ENCODE measurements at places on chromosomes 11 and 22.

GRCh38 chr11:74086242-74086884 is 77.5 kb upstream of the UCP3 start:
- no peaks in the 10 kb centered on the region for H3K27me3 ChIP-seq
- H3K4me3 ChIP-seq, result no peak overlapping the region
- no peak for DNase-seq
- H3K27ac ChIP-seq, result no peak overlapping the region

- peaks cover 7% of the 10 kb centered on the region for H3K27me3 ChIP-seq
- no peaks in the 10 kb centered on the region for H3K36me3 ChIP-seq
- DNase-seq, result no peak
- H3K27ac ChIP-seq, result no peak overlapping the region
- H3K4me1 ChIP-seq, result no peaks in the 10 kb centered on the region
- H3K4me3 ChIP-seq, result no peak overlapping the region
These were observed 122.6 kb downstream of the MICAL2 start for GRCh38 chr11:12232817-12233601.

DNA sequence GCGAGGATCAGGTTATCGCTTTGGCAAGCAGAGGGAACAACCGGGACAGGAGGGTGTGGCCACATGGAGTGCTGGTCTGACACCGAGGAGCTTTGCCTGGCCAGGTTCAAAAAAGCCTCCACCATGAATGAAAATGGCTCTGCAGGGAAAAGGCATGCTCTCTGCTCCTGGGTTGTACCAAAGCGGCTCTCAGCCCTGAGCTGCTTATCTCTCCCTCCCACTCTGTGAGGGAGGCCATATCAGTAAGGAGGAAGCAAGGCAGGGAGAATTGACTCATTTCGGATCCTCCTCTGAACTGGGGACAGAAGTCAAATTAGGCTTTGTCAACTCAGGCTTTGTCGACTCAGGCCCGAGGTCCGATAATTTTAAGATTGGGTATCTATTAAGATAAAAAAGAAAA is 82.9 kb upstream of the CRTAM start:
- H3K27me3 ChIP-seq, result no peaks in the 10 kb centered on the region
- H3K27ac ChIP-seq, result no peak overlapping the region
- no peak for DNase-seq
- H3K36me3 ChIP-seq, result no peaks in the 10 kb centered on the region

DNA sequence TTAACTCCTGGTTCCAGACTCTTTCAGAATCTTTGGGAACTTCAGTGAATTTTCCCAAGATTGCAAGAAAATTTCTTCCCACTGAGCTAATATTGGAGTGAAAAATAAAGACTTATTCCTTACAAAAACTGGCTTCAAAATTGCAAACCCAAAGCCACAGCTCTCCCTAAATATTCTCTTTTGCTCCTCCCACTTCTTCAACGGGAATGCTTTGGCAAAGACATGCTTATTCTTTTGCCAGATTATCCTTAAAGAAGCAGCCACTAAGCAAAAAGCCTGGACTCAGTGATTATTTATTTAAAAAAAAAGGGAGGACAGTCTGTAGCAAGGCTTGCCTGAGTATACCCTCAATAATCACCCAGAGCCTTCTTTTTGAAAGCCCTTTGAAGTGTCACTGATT is 902.4 kb upstream of the CCDC90B start:
- no peak overlapping the region for H3K4me3 ChIP-seq
- no peaks in the 10 kb centered on the region for H3K36me3 ChIP-seq
- H3K27me3 ChIP-seq, result no peaks in the 10 kb centered on the region
- H3K27ac ChIP-seq, result no peak overlapping the region

DNA sequence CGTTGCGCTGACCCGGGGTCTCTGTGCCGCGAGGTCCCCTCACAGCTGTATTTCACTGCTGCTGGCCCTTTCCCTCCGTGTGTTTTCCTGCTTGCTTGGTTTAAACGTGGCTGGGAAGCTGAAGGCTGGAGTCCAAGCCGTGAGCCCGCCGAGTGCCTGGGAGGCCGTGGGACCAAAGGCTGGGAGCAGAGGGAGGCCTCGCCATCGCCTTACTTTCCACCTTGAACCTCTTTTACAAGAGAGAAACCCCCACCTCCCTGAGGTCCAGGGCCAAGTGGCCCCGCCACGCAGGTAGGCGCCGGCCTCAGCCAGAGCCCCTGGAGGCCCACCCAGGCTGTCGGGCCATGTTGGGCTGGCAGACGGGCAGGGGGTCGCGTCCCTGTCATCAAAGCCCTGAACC is 411.6 kb downstream of the TBC1D22A start:
- peaks cover 39% of the 10 kb centered on the region for H3K36me3 ChIP-seq
- H3K27ac ChIP-seq, result no peak overlapping the region
- H3K4me3 ChIP-seq, result no peak overlapping the region
- H3K4me1 ChIP-seq, result peaks cover 2% of the 10 kb centered on the region

- no peak for DNase-seq
- peak overlapping the region; percentile 85 for H3K4me3 ChIP-seq
- peaks cover 75% of the 10 kb centered on the region for H3K4me1 ChIP-seq
- peaks cover 29% of the 10 kb centered on the region for H3K36me3 ChIP-seq
These were observed 57.0 kb downstream of the MYH9 start for GRCh38 chr22:36330655-36331305.

DNA sequence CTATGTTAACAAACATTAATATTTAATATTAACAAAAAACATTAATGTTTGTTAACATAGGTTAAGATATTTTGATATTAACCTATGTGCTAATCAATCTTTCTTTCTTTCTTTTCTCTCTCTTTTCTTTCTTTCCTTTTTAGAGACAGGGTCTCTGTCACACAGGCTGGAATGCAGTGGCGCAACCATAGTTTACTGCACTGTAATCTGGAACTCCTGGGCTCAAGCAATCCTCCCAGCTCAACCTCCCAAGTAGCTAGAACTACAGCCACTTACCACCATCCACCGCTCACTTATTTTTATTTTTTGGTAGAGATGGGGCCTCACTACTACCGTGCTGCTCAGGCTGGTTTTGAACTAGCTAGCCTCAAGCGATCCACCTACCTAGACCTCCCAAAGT is 13.2 kb downstream of the SIK3 start:
- H3K36me3 ChIP-seq, result peaks cover 5% of the 10 kb centered on the region
- no peak overlapping the region for H3K4me3 ChIP-seq
- H3K27me3 ChIP-seq, result no peaks in the 10 kb centered on the region
- peaks cover 35% of the 10 kb centered on the region for H3K4me1 ChIP-seq

DNA sequence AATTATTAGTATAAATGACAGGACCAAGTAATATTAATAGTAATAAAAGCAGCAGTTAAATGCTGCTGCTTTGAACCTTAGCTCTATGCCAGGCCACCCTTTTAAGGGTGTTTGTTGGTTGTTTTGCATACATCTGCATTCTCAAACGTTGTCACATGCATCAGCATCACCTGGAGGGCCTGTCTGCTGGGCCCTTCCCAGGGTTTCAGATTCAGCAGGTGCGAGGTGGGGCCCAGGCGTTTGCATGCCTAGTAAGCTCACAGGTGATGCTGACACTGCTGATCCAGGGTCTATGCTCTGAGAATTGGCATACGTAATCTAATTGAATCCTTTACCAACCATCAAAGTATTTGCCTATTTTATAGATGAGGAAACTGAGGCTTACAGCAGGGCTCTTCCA is 246.5 kb downstream of the CADM1 start:
- no peaks in the 10 kb centered on the region for H3K27me3 ChIP-seq
- peaks cover 14% of the 10 kb centered on the region for H3K4me1 ChIP-seq
- DNase-seq, result no peak
- peaks cover 2% of the 10 kb centered on the region for H3K36me3 ChIP-seq
- H3K27ac ChIP-seq, result peak overlapping the region; percentile 91
- H3K4me3 ChIP-seq, result no peak overlapping the region

GRCh38 chr11:66172146-66172545 is 96.3 kb upstream of the RAB1B start:
- no peak overlapping the region for H3K27ac ChIP-seq
- H3K36me3 ChIP-seq, result peaks cover 19% of the 10 kb centered on the region
- no peak for DNase-seq

DNA sequence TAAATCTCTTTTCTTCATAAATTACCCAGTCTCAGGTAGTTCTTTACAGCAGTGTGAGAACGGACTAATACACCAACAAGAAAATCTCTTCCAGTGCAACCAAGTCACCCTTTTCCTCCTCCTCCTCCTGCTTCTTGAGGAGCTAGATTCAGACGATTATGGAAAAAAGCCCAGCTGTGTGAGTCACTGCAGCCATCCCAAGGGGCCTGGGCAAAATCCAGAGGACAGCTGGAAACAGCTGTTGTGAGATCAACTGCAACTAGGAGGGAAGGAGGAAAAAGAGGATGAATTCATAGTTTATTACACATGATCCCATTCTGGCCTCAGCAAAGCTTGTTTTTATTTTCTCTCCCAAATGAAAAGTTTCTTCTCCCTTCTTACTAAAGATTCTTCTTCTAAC is 32.9 kb downstream of the RBFOX2 start:
- DNase-seq, result no peak
- no peak overlapping the region for H3K27ac ChIP-seq
- peaks cover 17% of the 10 kb centered on the region for H3K27me3 ChIP-seq
- H3K4me1 ChIP-seq, result no peaks in the 10 kb centered on the region
- H3K36me3 ChIP-seq, result no peaks in the 10 kb centered on the region
- no peak overlapping the region for H3K4me3 ChIP-seq
